ENCODE measurements at places on chromosomes 2 and 18.

DNA sequence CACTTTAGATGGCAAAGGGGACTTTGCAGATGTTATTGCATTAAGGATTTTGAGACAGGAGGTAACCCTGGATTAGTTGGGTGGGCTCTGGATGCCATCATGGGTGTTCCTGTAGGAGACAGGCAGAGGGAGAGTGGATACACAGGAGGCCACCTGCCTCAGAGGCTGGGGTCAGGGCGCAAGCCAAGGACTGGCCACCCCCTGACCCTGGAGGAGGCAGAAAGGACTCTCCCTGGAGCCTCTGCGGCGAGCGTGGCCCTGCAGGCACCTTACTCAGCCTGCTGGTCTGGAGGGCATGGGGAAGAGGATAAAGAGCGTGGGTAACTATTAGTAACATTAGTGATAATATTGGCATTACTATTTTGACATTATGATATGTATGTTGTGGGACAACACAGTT, 21.6 kb upstream of the OTOS start:
- DNase-seq, result no peak

DNA sequence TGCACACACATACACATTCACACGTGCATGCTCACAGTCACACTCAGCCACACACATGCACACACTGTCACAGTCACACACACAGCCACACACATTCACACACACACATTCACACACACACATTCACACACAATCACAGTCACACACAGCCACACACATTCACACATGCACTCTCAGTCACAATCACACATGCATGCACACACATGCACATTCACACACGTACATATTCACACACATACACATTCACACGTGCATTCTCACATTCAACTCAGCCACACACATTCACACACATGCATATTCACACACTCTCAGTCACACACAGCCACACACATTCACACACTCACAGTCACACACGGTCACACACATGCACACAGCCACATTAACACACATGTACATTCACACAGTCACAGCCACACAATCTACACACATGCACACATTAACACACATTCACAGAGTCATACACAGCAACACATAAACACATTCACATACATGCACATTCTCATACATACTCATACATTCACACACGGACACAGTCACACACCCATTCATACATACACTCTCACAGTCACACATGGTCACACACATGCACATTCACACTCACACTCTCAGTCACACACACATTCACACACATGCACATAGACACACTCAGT, 239.8 kb downstream of the EIPR1 start:
- DNase-seq, result no peak

DNA sequence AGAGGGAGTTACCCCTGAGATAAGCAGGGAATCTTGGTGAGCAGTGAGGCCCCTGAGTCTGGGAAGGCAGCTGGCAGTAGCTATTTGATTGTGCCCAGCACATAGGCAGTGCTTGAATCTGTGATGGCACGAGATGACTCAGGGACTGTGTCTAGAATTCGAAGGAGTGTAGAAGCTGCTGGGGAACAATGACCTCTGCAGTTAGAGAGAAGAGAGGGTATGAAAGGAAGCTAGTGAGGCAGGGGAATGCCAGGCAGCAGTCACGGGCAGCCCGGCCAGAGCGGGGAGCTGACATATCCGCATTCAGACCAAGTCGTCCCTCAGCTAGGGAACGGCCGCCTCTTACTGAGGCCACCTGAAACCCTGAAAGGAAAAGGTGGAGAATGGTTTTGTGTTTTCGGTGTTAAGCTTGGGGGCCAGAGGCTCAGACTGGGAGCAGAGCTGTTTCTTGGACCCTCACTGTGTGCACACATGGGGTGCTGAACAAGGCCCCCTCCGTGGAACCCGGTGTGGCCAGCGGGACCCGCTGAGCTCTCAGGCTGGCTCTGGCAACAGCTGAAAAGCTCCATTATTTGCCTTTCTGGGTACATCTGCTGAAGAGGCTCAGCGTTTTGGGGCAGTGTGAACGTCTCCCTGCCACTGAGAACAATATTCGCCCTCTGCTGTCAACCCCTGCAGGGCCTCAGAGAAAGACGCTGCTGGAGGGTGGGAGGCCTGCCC, 32.9 kb downstream of the ARHGEF4 start:
- DNase-seq, result no peak

DNA sequence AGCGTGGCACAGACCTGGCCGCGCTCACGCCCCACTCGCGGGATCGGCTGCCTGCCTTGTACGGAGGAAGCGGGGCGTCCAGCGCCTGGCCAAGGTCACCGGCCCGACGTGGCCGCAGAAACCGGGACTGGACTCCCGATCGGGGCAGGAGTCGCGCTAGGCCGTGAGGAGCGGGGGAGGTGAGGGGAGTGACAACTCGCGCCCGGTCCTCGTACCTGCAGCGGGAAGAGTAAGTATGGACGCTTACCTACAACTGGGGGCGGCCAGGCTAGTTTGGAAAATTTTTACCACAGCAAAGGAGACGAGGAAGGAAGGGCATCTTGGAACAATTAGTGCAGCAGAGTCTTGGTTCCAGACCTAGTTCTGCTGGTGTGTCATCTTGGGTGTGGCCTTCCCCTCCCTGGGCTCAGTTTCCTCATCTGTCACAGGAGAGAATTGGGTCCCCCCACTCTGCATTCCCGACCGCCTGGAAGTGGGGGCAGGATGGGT, 693 bp downstream of the UBE2F start:
- no peak for DNase-seq

DNA sequence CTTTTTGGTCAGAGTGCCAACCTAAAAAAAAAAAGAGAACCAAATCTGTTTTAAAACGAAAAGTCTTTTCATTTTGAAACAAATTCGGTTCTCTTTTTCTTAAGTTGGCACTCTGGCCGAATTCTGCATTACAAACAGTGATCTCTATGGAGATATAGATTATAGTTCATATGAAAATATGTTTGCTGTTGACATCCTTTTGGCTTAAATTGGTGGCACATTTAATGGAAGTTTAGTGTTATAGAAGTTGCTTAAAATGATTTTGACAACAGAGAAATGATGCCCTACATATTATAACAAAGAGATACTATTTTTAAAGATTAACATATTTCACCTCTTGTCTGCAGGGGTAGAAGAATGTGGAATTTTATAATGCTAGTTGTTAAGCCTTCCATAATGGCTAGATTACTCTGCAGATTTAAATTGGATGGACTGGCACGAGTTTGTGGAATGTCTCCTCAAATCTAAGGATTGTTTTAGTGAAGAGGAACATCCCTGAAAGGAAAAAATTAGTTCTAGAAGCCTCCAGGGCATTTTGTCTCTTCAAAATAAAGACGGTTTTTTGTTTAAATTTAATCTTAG, 222.9 kb upstream of the CDH2 start:
- DNase-seq, result no peak

DNA sequence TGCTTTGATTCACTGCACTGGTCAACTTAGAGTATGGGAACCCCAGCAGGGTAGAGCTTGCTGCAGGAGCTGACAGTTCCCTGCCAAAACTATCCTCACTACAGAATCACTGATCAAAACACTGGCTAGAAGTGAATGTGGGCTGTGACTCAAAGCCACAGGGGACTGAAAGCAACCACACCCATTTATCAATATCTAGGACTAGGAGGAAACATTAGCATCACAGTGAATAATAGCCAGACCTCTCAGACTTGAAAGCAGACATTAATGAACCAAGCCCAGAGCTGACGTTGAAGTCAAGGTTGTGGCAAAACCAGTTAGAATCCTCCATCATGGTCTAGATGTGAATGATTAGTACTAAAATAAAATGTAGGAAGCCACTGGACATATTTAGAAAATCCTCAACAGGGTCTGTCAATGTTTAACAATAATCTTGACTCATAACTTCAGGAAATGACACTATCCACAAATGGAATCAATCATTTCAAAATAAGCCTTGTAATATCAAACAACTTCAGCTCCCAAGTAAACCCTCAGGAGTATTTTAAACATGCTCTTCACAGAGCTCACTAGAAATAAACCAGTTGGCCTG, 131.4 kb downstream of the CDH20 start:
- no peak for DNase-seq

DNA sequence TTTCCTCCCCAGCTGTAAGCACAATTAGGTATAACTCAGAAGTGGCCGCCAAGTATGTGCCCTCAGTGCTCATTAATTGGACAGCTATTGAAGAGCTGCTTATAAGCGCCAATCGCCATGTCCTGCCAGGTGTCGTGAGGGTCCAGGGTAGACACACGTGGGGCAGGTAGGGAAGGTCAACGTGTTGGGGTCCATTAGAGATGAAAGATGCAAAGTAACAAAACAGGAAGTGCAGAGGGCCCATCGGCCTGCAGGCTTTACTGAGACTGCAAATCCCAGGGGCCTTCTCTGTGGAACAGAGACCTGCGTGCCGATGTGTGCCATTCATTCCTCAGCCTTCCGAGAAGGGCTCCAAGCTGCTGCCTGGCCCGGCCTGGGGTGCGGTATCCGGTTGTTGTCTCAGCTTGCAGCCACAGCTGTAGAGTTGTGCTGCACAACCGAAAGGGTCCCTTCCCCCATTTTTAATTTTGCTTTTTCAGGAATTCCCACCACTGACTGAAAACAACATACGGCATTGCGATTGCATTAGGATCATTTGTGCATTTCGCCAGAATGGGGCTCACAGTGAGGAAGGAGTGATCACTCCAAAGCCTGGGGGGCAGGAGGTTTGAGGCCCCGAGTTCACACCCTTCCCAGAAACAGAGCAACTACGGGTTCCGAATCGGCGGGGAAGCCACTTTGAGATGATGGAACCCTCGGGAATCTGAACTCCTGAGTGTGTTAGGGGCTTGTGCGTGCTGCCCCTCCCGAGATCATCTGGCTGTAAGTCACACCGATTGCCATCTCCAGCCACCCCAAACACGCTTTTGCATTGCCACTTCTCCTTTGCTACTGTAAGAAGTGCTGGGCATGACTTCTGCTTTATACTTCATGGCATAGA, 94.3 kb downstream of the TSHZ1 start:
- no peak for DNase-seq

DNA sequence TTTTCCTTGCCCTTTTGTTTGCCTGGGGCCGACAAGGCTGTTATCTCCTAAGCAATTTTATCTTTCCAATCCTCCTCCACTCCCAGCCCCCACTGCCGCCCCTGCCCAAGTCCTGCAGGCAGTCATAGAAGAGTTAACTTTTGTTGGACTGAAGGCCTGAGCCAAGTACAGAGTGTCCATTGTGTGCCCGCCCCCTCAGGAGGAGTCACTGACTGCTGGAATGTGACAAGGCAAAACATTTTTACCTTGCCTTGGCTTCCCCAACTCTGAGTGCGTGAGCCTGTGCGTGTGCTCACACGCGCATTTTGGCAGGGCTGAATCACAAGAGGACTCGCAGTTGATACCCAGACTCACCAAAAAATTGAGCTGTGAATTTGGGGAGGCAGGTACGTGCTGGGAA, 16.2 kb downstream of the SETBP1 start:
- DNase-seq, result no peak

DNA sequence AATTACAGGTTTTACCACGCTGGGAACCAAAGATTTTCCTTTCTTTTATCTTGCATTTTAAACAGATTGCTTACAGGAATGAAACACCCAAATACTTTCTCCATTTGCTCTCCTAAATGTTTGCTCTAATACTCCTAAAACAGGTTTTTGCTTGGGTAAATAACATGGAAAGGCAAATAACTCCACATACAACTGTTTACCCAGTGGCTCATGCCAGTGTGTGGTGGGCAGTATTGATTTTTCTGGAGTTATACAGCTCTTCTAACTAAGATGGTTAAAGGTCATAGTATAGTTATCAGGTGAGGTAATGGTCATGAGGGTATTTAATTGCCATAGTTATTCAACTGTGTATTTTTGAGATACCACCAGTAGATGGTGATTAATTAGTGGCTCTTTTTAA, 61.2 kb upstream of the RAB27B start:
- no peak for DNase-seq

- DNase-seq, result no peak
These were observed 109.2 kb downstream of the HIBCH start for GRCh38 chr2:190210471-190210870.

GRCh38 chr18:22523481-22523880, 105.8 kb upstream of the CTAGE1 start:
- DNase-seq, result no peak

GRCh38 chr2:207995887-207996286, 29.4 kb downstream of the PLEKHM3 start:
- DNase-seq, result no peak

DNA sequence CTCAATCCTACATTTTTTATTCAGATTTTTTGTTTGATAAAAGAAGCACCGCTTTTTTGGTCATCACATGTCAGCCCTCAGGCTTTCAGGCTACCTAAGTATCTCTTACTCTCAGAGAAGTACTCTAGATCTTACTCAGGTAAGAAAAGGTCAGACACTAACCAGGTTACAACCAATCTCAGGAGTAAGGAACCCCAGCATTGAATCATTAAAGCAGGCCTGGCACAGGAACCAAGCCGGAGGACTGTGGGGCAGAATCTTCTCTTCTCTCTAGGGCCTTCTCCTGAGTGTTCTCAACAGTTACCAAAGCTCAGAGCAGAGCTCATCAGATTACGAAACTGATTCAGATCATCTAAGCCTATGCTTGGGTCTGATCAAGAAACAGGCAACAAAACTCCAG, 28.2 kb downstream of the RBMS1 start:
- DNase-seq, result no peak

DNA sequence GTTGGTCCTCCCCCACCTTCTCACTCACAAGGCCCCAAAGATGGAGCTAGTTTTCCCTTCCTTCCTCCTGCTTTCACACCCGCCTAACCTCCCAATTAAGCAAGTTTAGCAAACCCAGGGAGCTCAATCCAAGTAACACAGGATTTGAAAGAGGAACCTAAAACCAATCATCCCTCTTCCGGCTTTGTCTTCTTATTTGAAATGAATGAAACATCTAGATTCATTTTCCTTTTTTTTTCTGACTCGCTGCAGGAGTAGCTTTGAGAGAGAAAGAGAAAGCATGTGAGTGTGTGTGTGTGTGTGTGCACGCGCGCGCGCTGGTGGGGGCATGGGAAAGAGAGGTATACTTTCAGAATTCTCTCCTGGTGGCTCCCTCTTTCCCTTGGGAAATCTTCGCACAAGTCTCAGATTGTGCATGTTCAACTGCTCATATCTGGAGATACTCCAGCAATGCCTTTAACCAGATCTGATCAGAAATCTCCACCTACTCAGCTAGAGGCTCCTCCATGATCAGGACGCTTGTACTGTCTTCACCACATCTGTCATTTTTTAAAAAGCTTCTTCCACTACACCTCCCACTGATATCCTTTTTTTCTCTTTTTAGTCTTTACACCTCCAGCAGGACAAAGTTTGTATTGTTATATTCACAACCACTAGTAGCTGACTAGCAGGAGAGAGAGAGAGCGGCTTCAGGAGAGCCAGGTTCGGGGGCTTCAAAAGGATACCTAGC, 1.7 kb downstream of the SLC8A1 start:
- DNase-seq, result no peak

DNA sequence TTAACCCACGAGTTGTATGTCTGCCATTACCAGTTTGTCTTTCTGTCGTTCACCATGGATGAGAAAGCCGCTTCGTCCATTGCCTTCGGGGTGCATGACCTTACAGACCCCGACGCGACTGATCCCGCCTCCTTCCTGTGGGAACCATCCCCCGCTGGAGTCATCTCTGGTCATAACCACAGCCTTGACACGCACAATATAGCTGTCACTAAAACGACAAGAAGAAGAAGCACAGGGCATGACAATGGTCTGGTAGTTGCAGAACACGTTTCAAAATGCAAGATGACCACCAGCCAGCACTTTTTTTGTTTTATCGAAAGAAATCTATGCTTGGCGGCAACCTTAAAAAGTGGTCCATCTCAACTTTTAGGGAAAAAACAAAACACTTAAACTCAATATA, 87.7 kb downstream of the SPRED2 start:
- no peak for DNase-seq

All from stimulated activated CD8-positive, alpha-beta memory T cell treated with anti-CD3 and anti-CD28 coated beads, Interleukin-7, amount 100 ng/mL, for 48 hours (primary cell).